ENCODE measurements at places on chromosomes 6 and 20.

DNA sequence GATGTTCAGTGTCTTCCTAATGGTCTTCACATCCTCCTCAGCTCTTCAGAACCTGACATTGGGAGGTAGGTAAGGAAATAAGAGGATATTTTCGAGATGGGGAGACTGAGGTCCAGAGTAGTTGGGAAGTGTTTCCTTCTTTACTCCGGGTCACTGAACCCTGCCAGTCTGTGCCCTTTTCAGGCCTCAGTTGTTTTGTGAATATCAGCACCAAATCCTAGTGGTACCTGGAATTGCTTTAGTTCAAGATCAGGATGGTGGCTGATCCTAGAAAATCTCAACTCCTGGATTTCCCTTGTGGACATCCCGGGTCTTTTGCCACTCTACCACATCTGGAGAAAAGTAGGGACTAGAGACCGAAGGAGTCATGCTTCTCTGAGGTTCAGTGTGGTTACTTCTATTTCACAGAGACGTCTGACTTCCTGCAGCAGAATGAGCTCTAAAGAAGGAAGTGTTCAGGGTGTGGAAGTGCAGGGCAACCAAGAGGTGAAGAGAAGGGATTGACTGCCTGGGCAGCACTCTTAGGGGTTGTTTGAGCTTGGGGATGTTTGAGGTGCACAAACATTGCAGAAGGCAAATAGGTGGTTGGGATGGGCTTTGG is 995 bp downstream of the STK4 start:
- DNase-seq = peak; percentile 45

GRCh38 chr20:52972965-52973819 is 1.0 kb downstream of the TSHZ2 start:
- peak; percentile 38 for DNase-seq

- no peak for DNase-seq
These were observed 92.1 kb downstream of the RNF217 start for GRCh38 chr6:125054331-125054730.

- no peak for DNase-seq
These were observed 204.5 kb downstream of the PREX1 start for GRCh38 chr20:48623176-48623905.

GRCh38 chr6:26342106-26343004 is 22.6 kb upstream of the BTN3A2 start:
- DNase-seq = no peak

GRCh38 chr6:114342826-114343781 is at the start of gene HS3ST5:
Gene HS3ST5, minus strand, starts transcription at chr6:114343023. Its CDS starts 280,178 bp downstream, at chr6:114062845.
- peak; percentile 26 for DNase-seq

DNA sequence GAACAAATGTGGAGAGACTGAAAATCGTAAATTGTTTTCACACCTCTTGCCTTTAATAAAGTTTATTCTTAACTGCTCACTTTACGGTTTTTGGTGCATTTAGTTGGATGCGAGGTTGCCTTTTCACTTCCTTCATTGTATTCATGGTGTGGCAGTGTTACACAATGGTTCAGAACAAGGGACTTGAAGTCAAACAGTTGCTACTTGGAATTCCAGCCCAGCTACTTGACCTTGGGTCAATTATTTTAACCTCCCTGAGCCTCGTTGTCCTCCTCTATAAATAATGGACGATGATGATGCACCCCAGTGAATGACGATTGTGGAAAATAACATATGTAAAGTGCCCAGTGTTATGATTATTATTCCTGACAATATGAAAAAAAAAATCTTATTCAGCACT is 72.3 kb downstream of the CARMIL1 start:
- no peak for DNase-seq

DNA sequence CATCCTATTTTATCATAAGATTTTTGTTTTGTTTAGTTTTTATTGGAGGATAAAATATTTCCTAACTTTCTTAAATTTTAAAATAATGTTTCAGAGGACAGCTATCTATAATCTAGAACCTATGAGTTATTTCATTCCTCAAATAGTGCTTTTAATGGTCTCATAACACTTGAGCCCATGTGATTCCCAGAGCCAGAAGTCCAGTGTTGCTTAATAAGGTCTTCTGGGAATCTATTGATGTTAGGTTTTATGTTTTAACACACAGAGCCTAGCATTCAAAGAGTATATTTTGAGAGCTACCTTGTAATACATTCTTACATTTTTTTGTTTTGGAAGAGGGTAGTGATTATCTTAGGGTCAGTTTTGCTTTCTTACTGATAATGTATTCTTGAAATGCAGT is 200.2 kb downstream of the CENPW start:
- DNase-seq = no peak

- DNase-seq = no peak
These were observed 129.0 kb downstream of the CEP57L1 start for GRCh38 chr6:109224107-109224875.

GRCh38 chr20:36861875-36862801 is 13.8 kb upstream of the TLDC2 start:
- DNase-seq = no peak

GRCh38 chr6:129029778-129030177 is 146.8 kb downstream of the LAMA2 start:
- DNase-seq = no peak

DNA sequence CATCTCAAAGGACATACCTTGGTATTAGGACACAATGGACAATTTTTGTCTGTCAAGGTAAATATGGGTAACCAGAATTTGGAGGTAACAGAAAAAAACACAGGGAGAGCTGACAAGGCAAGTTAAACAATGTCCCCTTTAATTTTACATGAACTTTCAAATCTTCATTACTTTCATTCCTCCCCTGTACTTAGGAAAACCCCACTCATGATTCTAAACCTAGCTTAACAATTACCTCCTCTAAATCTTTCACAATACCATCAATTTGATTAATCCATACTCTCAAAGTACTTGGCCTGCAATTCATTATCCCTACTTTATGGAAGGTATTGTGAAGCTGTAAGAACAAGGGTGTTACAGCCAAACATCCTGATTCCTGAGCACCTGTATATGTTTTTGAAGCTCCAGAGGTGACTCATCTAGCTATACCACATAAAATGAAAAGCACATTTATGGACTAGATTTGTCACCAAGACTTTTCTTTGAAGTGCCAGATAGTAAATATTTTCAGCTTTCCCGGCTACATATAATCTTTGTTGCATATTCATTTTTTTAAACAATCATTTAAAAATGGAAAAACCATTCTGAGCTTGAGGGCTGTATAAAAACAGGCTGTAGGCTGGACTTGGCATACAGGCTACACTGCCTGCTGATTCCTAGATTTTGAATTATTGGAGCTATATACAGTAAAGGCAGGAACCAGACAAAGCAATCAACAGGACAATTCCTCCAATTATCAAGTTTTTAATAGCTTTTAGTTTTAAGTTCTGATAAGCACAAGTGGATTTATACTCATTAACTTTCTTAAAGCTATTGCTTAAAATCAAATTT is 22.9 kb downstream of the DEK start:
- no peak for DNase-seq

GRCh38 chr6:112398686-112399085 is 51.6 kb downstream of the RFPL4B start:
- no peak for DNase-seq

DNA sequence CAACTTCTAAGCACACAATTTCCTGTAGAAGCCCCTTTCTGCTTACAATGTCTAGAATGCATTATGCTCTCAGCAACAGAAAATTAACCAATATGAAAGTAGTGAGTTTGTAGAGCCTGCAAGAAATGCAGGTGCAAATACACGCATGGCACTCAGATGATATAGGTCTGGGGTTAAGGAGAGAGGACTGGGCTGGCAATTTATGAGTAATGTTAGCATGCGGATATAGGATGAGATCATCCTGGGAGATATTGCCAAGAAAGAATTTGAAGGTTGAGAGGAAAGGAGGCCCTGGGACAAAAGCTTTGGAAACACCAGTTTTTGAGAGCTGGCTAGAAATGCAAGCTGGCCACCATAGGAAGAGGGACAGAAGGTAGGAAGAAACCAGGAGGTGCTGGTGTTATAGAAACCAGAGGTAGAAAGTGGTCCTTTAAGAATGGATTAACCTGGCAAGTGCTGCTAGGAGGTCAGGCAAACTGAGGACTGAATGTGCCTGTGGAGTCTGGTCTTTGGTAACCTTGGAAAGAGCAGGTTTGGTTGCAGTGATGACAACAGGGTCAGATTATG is 183.2 kb upstream of the MYLIP start:
- DNase-seq = no peak

DNA sequence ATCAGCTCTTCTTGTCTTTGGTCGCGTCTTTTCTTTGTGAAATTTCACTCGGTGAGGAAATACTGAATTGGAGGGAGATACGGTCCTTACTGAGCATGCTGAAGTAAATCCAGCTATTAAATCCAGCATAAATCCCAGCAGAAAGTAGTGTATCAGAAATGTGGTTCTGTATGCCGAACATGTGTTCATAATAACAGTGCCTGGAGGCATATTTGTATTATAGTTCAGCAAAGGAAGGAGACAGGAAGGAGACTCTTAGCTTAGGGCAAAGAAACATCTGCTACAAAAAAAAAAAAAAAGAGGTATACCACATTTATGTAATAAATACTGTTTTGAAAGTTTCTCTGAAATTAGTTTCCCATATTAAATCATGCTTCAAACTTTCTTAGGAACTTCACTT is 211.8 kb downstream of the PLCB4 start:
- DNase-seq = no peak

DNA sequence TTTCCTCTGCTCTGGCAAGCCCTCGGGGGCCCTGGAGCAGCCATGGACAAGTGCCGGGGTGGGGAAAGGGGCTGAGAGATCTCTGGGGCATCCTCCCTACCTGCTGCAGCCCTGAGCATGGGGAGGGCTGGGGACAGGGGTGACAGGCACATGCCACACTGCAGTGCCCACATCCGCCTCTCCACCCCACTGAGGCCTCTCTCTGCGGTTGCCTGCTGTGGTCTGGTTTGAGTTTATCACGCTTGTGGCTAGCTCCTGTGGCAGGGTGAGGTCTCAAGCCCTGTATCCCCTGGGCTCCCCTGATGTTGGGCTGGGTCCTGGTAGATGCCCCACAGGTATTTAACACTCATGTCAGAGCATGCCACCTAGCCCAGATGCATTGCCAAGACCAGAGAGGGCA is 52.9 kb upstream of the MLN start:
- peak; percentile 83 for DNase-seq

- DNase-seq = no peak
These were observed 57.5 kb downstream of the JARID2 start for GRCh38 chr6:15303162-15303919.

- DNase-seq = no peak
These were observed 96.6 kb downstream of the SLC16A10 start for GRCh38 chr6:111183702-111184517.

DNA sequence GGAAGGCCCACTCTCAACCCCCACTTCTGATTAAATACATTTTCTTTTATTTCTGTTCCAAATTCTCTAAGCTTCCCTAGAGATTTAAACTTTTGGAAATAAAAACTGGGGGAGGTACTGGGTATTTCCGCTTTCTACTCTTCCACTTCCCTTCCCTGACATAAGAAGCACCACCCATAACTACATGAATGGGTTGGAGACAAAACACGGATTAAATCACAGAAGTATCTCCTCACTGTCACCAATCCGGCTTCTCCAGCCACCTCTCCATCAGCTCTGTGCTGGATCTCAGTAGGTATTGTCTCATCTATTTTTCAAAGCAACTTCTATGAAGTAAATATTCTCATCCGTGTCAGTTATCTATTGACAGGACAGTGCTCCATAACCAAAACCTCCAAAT is 150.7 kb downstream of the TSHZ2 start:
- DNase-seq = no peak

- DNase-seq = no peak
These were observed 492.0 kb upstream of the SULF2 start for GRCh38 chr20:48277266-48277665.

- no peak for DNase-seq
These were observed 1.4 kb downstream of the SPO11 start for GRCh38 chr20:57330998-57331397.
